Omental fat pad (tissue), 4 donors: ENCODE measurements at places on chromosomes 7 and 10. TPM values are rescaled to one million over a fixed set of nuclear protein-coding genes. Genes with fewer than 3 reads are reported as not detected.

Gene NOS3
- total RNA-seq, result 11.2 TPM

Gene ZNF365
- total RNA-seq, result not detected

Gene LRIT1
- total RNA-seq, result not detected

Gene EGFR
- total RNA-seq, result 124 TPM

Gene NFE2L3
- total RNA-seq, result 4.8 TPM

Gene BEND7
- 22.2 TPM for total RNA-seq

Gene GPC2
- total RNA-seq, result not detected

Gene BAG3
- total RNA-seq, result 98.0 TPM

Gene PLXDC2
- total RNA-seq, result 59.9 TPM

Gene NEURL1
- not detected for total RNA-seq

Gene AOC1
- not detected for total RNA-seq

Gene FBXO24
- not detected for total RNA-seq

Gene ZNF804B
- not detected for total RNA-seq

Gene MMP21
- not detected for total RNA-seq

Gene SUN1
- 245 TPM for total RNA-seq

Gene HOGA1
- 8.7 TPM for total RNA-seq

DNA sequence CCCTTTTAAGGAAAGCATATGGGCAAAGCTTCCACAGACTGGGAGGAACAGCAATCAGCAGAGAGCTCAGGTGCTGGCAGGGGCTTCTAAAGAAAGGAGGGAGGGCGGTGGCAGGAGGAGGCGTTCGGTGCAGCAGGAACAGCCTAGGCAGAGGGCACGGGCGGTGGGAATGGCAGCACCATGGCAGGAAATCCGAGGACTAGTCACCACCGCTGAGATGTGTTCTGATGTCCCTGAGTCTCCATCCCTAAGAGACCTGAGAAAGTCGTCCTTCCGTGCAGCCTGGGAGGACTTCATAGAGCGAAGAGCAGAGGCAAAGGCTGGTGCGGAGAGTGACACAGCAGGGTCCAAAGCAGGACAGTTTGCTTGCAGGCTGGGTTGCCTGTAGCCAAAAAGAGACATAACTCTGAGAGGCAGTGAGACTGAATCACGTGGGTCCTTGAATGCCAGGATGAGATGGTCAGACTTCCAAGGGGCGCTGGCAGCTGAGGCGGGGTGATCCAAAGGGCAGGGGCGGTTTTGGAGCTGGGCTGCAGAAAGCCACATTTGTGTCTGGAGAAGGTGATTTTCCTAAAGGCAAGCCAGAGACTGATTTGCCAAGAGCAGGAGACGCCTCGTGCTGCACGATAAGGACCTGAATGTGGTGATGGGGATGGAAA, 35.8 kb upstream of the GRID1 start:
- DNase-seq, result no peak

DNA sequence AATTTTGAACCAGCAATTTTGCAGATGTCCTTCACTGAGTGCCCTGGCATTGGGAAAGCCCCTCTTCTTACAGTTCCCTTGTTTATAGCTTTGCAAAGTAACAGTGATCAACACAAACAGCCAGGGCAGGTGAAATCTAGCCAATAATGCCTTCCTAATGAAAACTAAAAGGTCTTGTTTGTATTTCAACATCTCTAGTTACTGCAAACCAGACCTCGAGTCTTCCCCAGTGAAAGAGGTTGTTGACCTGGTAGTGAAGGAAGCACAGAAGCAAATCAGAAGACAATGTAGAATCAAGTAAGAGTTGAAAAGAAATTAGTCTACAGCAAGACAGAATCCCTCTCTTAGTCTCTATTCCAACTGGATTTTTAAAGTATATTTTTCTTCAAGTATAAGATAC, 231.2 kb downstream of the SNX13 start:
- DNase-seq, result no peak

GRCh38 chr10:129741280-129741977, 222.6 kb downstream of the EBF3 start:
- no peak for DNase-seq

DNA sequence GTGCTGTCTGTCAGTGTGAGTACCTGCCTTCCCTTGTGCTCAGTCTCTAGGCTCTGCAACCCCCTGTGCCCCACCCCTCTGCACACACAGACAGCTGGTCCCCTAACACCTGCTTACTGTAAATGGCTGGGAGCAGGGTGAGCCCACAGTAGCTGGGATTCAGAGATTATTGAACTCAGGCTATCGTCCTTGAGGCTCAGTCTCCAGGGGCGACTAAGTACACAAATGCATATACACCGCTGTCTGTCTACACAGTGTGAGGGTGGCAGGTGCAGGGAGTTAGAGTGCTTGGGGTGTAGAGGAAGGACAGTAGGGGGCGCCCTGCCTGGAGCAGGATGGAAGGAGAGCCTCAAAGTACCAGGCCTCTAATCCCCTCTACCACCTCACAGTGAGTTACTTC, 12.9 kb downstream of the UPP1 start:
- DNase-seq, result no peak

DNA sequence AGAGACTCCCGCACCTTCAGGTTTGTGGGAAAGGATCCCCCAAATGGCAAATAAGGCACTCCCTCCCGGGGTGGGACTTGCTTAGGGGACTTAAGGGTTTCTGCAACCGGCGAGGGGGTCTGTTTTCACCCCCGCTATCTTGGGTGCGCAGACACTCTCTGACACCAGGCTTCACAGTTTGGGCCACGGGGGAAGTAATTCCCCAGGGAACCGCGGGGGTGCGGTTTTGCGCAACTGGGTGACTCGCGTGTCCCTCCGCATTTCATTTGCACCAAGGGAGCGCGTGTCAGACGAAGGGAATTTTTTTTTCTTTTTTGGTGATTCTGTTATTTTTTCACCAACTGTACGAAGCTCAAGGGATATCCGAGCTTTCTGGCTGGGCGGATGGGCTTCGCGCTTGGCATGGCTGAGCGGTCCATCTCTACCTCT, 1.7 kb downstream of the GRM8 start:
- DNase-seq, result no peak

DNA sequence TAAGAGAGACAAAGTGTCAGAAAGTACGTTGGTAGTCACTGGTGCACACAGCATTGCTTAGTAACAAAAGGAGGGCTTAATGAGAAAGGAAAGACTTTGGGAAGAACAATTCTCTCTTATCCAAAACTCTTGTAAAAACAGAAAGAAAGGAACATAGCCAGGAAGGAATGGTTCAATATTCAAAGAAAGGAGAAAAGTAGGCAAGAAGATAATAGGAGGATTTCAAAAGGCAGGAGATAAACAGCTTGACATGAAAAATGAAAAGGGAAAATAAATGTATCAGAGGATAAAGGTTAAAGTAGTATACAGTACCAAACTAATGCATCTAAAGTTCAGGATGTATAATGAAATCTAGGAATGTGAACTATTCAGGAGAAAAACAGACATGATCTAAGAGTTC, 20.1 kb downstream of the ZFAND4 start:
- DNase-seq, result no peak

DNA sequence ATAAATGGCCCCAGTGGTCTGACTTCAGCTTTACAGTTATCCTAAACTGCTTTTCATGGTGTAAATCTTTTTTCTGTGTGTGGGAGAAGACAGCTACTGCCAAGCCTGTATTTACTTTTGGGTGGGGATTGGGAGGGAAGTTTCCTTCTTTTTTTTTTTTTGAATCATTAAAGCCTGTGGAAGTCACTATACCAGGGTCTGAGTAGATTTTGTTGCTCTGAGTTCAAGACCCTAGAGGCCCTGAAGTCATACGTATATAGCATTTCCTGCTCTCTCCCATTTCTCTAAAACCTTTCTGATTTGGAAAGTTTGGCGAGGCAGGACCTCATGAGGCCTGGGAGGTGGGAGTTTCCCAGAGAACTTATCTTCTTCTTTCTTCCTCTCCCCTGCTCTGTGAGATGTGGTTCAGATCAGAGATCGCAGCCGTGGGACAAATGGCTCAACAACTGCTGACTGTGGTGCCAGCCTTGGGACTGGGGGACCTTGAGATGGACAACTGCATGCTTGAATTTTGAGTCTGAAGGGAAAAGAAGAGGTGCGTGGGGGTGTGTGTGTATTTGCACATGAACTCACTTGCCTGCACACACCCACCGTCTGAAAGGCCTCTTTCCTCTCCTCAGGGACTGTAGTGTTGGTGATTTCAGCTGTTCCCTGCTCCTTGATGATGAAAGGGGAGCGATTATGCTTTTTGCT, 18.1 kb downstream of the LRMDA start:
- no peak for DNase-seq

GRCh38 chr7:40879941-40880543, 745.2 kb downstream of the SUGCT start:
- DNase-seq, result no peak

DNA sequence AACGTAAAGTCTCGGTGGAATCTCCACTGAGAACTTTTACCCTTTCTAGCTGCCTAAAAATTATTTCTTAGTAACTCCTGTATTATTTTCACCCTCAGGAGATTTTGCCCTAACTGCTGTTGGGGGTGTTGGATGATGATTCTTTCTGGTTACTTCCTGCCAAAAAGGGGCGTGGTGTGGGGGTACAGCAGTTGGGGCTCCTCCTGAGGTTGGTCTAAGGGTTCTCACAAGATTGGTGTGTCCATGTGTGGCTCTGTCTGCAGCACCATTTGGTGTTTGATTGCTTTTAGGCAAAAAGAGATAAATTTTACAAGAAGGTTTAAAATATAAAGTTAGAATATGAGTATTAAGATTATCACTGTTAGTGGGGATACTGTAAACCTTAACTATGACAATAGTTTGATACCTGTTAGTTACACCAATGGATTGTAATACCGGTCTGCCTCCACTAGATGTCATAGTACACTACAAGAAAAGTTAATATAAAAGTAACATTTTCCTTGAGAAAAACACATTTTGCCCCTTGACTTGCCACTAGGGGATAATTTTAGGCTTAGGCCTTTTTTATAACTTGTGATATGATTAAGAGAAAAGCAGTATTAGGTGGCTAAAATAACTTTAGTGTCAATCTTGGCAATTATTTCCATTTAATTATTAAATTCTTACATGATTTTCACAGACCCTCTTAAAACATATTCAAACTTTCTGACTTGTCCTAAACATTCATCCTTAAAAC, 928.7 kb downstream of the IPMK start:
- DNase-seq, result no peak

DNA sequence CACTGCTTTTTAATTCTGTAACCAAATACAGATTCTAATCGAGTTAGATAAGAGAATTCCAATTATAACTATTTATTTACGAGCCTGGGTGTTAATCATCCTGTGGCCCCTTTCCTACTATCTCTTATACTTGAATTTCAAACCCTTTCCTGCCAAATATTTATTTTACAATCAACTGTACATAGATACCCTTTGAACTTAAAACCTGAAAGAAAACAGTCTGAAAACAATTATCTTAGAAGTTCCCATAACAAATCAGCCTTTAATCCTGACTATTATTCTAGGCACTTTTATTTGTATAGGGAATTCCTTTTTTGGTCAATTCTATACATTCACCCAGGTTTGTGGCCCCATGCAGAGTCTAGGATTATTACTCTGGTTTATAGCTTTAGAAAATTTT, 10.6 kb upstream of the GPR37 start:
- DNase-seq, result no peak

- DNase-seq, result no peak
These were observed 390.1 kb downstream of the NXPH1 start for GRCh38 chr7:8823486-8823885.

DNA sequence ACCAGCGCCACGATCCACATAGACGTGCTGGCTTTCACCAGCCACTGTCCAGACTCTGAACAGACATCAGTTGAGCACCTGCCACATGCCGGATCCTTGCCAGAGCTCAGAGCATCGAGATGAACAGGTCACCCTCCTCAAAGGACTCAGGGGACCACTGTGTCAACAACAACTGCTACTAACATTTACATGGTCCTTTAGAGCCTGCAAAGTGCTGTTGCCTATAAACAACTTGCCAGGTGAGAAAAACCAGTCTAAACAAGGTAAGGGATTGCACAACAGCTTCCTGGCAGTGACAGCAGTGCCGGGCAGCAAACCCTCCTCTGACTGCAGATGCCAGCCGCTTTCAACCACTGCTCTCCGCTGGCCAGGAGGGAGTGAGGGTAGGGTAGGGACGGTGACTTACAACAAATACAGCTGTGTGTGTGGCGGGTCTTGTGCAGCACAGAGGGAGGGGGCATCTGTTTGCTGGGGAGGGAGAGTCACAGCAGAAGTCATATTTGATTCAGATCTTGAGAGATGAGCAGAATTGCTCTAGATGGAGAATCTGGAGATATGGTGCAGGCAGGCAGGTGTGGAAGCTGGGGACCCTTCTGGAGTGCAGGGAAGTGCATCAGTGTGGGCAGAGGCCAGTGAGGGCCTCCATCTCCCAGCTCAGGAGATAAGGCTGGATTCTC, 32.8 kb upstream of the RHEB start:
- no peak for DNase-seq

GRCh38 chr7:140192620-140193019, 15.8 kb upstream of the KDM7A start:
- no peak for DNase-seq

- no peak for DNase-seq
These were observed 193.3 kb upstream of the LYZL2 start for GRCh38 chr10:30822693-30823465.

- peak; percentile 44 for DNase-seq
These were observed 110.7 kb downstream of the ZNF467 start for GRCh38 chr7:149662591-149663095.

GRCh38 chr10:8331387-8331786, 276.9 kb downstream of the GATA3 start:
- no peak for DNase-seq

GRCh38 chr7:20417260-20417659, 86.6 kb downstream of the ITGB8 start:
- DNase-seq, result no peak

DNA sequence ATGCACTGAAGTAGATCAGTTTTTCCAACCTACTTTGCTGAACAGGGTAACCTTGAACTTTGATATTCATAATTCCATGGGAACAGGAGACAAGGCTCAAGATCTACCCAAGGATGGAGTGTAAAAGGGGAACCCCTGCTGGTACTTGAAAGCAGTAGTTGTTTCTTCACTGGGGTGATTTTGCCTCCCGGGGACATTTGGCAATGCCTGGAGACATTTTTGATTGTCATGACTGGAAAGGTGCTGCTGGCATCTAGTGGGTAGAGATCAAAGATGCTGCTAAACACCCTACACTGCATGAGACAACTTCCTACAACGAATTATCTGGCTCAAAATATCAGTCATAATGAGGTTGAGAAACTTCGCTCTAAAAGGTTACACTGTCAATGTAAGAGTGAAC, 214.8 kb upstream of the CTBP2 start:
- DNase-seq, result no peak

- DNase-seq, result no peak
These were observed 151.5 kb downstream of the RNF216 start for GRCh38 chr7:5629941-5630340.
